ENCODE measurements at places on chromosomes 12 and 14.
A peak's percentile ranks its signal among the peaks of the same experiment; 100 is the strongest.

DNA sequence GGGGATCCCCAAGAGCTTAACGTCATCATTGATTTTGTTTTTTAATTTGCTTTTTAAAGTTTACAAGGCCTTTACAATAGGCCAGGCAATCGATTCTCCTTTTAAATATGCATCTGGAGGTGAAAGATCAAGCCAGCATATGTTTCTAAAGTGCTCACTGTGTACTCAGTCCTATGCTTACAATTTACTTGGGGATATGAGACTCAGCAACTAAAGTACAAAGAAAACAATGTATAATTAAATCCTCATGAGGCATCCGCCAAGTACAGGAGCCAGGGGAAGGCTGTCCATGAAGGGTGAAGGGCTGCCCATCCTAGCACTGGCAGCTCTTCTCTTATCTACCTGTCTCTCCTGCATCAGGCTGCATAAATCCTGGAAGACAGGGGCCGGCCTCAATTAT lies 11.8 kb downstream of the CCDC92 start:
- no peak for DNase-seq

- no peak for DNase-seq
Observed at GRCh38 chr14:87878959-87879358, 114.0 kb downstream of the GALC start.

DNA sequence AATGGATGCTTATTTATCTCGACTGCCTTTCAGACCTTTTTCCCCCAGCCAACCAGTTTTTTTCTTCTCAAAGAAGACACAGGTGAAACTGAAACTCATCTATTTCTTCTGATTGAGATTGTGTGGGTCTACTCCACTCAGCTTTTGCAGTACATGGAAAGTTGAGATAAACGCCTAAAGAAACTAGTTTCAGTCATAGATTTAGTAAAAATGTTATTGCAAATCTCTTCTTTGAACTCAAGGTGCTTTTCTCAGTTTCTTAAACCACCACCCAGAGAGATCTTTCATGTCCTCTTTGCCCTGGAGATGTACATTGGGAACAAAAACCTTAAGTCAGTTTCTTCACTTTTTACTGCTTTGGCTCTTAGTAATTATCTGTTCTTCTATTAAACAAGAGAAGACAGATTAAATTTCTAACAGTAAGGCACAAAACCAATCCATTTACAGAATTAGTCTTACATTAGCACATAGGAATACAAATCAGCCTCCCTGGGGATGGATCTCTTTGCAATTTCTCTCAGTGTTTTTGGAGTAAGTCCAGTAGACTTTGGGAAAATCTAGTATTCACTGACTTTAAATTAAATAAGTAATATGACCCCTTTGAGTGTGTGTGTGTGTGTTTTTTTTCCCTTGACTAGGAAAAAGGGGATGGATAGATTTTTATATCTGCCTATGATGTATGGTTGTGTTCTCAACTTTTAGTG lies 11.6 kb downstream of the FBXW8 start:
- DNase-seq: no peak

DNA sequence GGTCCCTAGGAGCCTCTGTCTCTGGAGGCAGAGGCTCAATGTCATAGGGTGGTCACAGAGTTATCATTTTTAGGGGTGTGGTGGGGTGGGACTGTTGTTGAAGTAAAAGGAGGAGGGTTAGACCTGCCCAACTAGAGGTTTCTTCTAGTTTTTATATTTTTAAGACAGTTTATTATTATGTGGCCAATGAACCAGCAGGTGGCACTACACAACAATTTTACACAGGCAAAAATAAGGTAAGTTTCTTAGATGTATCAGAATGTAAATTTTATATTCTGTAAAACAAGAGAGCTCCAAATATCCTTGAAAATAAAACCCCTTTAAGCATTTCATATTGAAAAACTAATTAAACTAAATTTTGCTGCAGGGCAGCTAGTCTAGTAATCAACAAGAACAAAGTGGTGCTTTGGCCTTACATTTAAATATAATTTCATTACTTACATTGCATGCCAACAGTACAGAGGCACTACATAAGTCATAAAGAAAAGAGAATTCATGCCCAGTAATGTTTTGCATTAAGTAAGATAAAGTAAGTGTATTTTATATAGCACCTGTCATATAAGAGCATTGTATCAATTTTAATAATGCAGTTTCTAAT lies 22.2 kb upstream of the OVCH1 start:
- DNase-seq: no peak

GRCh38 chr14:68208218-68208617 lies 388.6 kb downstream of the RAD51B start:
- no peak for DNase-seq

- DNase-seq: no peak
Observed at GRCh38 chr12:59499774-59500173, 96.1 kb upstream of the SLC16A7 start.

DNA sequence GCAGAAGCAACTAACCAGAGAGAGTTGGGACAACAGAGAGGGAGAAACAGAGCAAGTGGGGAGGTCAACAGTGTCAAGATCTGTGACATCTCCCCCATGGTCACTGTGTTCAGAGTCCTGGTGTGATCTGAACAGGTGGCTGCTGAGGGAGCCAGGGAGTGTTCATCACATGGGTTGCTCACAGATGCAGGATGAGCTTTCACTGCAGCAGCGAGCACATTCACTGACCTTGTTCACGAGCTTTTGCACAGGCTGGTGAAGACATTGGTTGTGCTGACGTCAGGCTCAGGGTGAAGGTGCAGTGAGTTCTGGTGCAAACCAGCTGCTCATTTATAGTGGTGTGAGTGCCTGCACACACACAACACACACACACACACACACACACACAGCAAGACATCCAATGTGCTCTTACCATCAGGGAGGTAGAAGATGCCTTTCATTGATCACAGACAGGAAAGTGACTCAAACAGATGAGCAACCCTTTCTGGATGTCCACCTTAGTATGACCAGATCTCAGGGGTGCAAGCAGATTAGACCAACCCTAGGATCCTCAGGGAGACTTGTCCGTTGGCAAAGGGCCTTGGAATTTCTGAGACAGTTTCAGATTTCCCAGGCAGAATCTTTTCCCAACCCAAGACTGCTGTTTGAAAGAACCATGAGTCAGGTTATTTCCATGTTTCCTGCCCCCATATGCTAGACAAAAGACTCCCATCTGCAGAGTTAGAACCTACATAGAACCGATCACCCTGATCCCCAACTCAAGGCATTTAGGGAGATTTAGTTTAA lies 44.3 kb upstream of the OR10AD1 start:
- DNase-seq: no peak

GRCh38 chr14:51727526-51727925 lies 75.8 kb downstream of the FRMD6 start:
- no peak for DNase-seq

DNA sequence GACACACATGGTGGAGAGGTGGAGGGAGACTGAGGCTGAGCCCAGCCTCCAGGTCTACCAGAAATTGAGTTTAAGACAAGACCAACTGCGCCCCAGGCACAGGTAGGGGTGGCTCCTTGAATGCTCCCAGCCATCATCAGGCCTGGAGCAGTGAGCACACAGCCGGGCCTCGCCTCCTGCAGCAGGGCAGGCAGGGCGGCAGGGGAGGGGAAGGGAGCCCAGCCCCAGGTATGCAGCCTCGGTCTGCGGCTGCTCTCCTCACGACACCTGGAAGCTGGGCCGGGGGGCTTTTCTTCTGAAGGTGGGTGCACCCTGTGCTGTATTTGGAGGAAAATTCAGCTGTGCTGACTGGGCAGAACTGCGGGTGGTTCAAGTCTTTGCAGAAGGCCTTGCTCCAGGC lies 29.5 kb upstream of the TDRD9 start:
- no peak for DNase-seq

DNA sequence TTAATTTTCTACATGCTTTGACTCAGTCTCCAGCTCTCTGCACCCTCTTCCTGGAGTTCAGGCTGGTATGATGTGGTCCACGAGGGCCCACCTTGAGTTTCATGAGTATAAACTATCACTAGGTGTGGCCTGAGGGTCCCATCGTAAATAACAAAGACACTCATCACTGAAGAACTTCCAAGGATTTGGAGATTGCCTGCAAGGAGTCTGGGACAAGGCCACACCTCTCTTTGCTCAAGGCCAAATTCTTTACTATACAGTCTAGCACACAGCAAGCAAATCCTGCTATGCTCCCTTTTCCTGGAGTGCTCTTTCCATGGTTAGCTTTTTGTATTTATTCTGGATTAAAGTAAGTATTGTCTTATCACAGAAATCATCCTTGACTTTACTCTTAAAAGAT lies 271.9 kb downstream of the SLC16A7 start:
- DNase-seq: no peak

GRCh38 chr14:104227806-104228205 lies 89.4 kb downstream of the KIF26A start:
- DNase-seq: no peak

DNA sequence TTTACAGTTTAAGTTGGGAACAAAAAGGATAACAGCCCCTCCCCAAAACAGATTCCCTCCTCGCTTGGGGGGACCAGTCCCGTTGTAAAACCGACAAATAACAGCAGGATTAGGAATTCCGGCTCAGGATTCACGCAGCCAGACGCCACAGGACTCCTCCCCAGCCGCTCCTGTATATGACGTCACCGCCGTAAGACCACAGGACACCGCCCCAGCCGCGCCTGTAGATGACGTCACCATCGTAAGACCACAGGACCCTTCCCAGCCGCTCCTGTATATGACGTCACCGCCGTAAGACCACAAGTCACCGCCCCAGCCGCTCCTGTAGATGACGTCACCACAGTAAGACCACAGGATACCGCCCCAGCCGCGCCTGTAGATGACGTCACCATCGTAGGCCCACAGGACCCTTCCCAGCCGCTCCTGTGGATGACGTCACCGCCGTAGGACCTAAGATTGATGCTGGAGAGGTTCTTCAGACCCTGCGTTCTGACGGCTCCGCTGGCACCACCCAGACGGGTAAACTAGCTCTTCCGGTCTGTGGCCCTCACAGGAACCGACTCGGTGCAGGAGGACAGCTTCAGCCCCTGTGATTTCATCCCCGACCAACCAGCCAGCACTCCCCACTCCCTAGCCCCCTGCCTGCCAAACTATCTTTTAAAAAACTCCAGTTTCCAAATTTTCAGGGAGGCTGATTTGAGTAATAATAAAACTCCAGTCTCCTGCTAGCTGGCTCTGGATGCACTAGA lies 43.9 kb upstream of the FBRSL1 start:
- DNase-seq: peak; percentile 73

- DNase-seq: no peak
Observed at GRCh38 chr12:1995205-1995896, 8.9 kb downstream of the DCP1B start.

DNA sequence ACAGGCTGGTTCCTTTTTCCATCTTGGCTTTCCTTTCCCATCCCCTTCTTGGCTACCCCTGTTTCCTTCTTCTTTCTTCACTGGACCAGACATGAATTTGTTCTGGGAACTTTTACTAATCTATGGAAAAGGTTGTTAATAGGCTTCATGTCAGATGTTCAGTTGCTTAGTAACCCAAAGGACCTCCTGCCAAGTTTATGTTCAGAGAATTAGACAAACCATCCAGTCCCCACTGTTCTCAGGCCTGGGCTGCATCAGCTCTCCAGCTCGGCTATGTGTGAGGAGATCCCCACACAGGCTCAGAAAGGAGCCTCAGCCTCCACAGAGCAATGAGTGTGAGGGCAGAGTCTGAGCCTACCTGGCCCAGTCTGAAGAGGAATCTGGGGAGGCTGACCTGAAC lies 78.0 kb downstream of the AKAP6 start:
- DNase-seq: no peak

GRCh38 chr12:96483116-96483515 lies 6.3 kb upstream of the CFAP54 start:
- no peak for DNase-seq

DNA sequence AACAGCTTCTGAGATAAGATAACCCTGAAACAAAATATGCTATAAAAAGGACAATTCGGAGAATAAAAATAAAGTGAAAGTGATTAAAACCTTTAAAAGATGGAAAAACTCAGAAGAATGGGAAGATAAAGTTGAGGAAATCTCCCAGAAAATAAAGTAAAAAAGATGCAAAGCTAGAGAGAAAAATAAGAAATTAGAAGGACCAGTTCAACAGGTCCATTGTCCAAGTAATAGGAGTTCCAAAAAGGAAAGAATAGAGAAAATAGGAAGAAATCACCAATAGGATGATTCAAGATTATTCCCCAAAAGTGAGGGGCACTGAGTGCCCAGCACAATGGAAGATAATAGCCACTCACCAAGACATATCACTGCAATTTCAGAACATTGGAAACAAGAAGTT lies 4.8 kb upstream of the PRPF40B start:
- DNase-seq: no peak

- no peak for DNase-seq
Observed at GRCh38 chr12:27024291-27024690, 1.9 kb downstream of the MED21 start.

DNA sequence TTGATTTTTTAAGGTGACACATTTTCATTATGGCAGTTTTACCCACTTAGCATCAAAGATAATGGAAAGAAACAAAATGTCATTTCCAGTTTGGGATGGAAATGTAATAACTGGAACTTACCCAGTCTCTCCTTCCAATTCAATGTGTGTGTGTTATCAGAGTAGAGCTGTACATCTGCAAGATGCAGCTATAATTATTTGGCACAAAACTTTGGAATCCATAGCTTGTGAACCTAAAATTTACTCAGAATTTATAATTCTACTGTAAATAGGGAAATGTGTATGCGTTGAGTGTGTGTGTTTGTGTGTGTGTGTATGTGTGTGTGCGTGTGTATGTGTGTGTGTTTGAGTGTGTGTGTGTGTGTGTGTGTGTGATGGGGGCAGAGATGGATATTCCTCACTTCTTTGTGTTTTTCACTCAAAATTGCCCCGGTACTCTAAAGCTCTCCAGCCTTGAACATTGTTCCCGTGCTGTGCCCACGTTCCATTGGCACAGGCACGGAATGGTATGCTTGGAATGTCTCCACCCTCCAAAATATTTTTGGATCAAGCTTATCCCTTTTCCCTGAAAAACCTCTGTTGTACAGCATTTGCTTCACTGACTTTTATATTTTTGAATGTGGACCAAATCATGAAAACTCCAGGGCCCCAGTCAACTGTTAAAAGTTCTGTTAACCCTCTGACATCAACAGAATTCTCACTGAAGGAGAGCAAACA lies 150.2 kb upstream of the BMP4 start:
- no peak for DNase-seq

DNA sequence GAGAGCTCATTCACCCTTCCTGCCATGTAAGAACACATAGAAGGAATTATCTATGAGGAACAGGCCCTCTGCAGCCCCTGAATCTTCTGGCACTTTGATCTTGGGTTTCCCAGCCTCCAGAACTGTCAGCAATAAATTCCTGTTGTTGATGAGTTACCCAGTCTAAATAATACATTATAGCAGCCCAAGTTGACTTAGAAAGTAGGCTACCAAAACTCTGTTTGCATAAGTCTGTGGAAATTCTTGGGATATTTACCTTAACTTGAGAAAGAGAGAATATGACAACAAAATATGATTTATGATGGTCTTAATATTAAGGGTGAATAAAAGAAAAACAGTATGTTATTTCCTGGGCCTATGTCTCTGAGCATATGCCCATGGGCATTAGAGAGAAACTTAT lies 433.0 kb upstream of the LMO3 start:
- no peak for DNase-seq

- DNase-seq: no peak
Observed at GRCh38 chr14:65333943-65334687, 78.4 kb upstream of the FUT8 start.

- DNase-seq: no peak
Observed at GRCh38 chr12:9870286-9870866, 1.2 kb upstream of the CLEC2B start.

GRCh38 chr14:100610511-100611217 lies 23.4 kb upstream of the BEGAIN start:
- no peak for DNase-seq

- no peak for DNase-seq
Observed at GRCh38 chr12:113075137-113075683, 18.7 kb downstream of the DTX1 start.
